ENCODE measurements at places on chromosomes 13 and 19.

- DNase-seq: no peak
Measured at GRCh38 chr19:16721051-16721450, 1.4 kb downstream of the NWD1 start.

DNA sequence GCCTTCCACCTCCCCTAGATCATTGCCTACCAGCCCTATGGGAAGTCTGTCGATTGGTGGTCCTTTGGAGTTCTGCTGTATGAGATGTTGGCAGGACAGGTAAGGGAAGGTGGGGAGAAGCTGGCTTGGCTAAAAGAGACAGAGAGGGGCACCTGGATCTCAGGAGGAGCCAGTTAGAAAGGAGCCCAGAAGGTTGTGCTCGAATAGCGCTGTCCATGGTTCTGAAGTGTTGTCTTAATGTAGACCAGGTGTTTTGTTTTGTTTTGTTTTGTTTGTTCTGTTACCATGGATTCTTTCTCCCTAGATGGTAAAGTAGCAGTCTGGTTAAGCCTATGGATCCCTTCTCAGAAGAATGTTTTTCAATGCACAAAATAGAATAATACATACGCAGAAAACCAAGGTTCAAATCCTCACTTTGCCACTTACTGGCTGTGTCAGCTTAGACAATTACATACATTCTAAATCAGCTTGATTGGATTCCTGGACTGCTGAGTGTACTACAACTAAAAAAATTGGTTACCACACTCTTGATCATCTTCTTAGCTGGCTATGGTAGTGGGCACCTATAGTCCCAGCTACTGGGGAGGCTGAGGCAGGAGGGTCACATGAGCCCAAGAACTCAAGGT, 5.9 kb upstream of the CACNG7 start:
- peak; percentile 64 for DNase-seq

DNA sequence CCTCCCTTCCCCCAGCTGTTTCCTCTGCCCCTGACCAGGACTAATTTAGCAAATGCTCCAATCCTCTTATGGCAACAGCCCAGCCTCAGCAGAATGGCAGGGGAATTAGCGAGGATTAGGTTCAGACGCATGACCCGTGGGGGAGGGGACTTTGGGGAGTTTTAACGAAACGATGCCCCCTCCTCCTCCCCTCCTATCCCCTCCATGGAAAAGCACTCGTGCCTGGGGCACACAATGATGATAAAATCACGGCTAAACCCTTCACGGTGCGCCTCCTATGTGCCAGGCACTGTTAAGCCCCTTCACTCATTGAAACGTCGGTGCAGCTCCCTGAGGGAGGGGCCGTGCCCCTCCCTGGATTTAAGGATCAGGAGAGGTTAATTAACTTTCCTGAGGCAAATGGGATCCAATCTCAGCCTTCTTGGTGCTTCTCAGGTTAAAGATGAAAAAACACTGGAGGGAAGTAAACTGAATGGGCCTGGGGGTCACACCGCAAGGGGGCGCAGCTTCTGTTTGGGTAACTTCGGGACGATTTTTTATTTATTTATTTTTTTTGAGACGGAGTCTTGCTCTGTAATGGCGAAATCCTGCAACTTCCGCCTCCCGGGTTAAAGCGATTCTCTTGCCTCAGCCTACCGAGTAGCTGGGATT, 10.1 kb upstream of the TPRX2 start:
- DNase-seq: no peak

GRCh38 chr13:39130301-39130700, 92.0 kb downstream of the NHLRC3 start:
- no peak for DNase-seq

- no peak for DNase-seq
Measured at GRCh38 chr13:31198519-31198918, 1.3 kb upstream of the B3GLCT start.

GRCh38 chr19:4449022-4449638, 8.5 kb downstream of the UBXN6 start:
- DNase-seq: no peak

- no peak for DNase-seq
Measured at GRCh38 chr19:517721-518597, 10.7 kb downstream of the TPGS1 start.

DNA sequence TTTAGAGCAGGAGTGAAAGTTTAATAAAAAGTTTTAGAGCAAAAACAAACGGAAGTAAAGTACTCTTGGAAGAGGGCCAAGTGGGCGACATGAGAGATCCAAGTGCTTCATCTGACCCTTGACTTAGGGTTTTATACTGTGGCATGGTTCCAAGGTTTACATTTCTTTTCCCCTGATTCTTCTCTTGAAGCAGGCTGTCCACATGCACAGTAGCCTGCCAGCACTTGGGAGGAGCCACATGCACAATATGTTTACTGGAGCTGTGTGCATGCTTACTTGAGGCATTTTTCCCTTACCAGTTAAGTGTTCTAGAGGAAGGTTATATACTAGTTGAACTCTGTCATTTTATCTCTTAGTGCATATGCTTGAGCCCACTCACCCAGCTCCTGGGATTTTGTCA, 295.6 kb downstream of the TBC1D4 start:
- no peak for DNase-seq

DNA sequence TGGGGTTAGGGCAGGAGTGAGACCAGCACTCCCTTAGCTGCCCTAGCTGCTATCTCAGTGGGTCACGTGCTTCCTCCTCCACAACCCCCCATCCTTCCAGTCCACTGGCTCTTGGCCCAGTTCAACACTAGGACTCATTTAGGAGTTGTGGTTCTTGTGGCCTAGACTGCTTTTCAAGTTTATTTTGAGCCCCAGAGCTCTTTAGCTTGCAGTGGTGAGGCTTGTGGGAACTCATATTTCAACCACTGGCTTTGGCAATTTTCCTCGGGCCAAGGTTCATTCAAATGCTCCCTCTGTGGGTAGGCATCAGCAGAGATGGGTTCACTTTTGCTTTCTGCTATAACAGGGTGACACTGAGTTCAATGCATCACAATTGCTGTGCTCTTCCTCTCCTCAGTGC, 436.2 kb upstream of the SLITRK5 start:
- no peak for DNase-seq

DNA sequence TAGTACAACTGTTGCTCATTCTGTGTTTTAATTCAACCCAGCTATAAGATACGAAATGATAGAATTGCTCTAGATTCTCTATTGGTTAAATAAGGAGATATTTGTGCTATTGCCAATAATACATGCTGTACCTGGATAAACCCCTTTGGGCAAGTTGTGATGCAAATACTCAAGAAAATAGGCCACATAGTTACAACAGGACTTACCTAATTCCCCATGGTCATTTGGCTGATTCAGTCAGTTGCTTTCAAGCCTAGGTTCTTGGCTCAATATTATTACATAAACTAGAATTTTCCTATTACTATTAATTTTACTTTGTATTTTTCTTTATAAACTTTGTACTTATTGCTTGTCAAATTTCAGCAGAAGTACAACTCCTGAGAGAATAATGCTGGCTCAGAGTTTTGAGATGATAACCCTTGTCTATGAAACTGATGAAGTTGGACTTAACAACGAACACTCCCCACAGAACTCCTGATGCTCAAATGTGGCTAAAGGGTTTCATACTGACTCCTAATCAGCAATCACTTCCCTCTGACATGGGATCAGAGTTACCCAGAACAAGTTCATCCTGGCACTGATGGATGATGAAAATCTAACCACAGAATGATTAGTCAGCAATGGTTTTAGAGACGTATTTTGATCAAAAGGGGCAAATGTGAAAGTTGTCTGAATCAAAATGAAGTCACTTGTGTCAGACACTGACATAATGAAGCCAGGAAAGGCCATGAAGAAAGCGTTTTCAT, 221.1 kb downstream of the ITGBL1 start:
- no peak for DNase-seq

- DNase-seq: no peak
Measured at GRCh38 chr19:317710-318508, 26.7 kb downstream of the MIER2 start.

DNA sequence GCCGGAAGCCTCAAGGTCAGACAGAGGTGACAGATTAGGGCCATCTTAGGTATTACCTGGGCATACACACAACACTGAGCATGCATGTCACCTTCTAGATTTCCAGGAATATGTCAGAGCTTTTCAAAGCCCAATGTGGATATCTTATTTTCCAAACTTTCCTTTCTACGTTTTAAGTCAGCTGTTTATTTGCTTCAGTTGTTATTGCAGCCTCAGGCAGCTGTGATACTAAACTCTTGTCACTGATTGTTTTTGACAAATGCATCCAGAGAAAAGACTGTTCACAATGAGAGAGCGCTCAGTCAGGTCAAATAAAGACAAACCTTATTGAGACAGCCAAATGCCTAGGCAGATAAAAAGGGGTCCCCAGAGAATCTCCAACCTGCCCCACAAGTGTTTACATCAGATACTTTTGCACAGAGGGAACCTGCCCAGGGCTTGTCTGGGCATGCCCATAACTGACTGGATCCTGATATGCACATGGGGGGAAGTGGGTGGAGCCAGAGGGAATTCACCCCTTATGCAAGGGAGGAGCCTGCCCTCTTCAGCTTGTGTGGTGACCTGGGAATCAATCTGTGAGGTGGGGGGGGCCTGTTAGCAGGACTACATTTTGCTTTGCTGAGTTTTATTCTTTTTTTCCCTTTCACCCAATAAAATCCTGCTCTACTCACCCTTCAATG, 28.5 kb downstream of the MED4 start:
- DNase-seq: no peak

- no peak for DNase-seq
Measured at GRCh38 chr19:4061178-4061682, 5.5 kb downstream of the ZBTB7A start.

DNA sequence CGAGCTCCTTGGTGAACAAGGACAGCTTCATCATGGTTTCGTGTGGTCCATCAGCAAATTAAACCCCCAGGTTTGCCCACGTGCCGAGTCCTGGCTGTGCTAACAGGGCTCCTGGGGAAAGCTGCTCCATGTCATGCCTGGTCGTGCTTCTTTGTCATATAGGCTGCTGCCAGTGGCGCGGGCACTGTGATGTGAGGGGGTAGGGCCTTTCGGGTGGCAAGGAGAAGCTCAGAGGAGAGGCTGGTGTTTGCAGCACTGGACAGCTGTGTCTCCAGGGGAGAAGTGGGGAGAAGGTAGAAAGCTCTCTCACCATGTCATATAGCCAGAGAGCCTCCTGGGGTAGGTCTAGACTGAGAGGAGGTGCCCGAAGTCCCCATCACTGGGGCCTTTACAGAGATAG, 13.3 kb downstream of the VSTM2B start:
- DNase-seq: no peak

DNA sequence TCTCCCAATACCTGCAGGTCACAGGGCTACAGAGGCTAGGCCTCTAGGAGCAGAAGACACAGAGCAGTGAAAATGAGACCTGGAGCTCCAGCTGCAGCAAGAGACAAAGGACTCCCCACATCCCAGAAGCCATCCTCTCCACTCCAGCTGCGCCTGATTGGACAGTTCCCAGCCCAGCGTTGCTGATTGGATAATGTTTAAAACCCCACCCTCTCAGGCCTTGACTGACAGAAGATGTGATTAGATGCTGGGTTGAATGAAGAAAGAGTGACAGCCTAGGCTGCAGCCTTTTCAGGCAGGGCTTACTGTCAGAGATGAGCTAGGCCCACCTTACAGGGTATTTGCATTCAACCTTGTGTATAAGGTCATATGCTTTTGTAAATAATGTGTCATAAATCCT, 59.4 kb downstream of the ZNF708 start:
- DNase-seq: no peak
